ENCODE measurements at places on chromosomes 2 and 18.

- no peak for DNase-seq
Measured at GRCh38 chr18:34611904-34612303, 98.2 kb upstream of the DTNA start.

GRCh38 chr2:36569267-36569856 lies 28.6 kb downstream of the FEZ2 start:
- no peak for DNase-seq

DNA sequence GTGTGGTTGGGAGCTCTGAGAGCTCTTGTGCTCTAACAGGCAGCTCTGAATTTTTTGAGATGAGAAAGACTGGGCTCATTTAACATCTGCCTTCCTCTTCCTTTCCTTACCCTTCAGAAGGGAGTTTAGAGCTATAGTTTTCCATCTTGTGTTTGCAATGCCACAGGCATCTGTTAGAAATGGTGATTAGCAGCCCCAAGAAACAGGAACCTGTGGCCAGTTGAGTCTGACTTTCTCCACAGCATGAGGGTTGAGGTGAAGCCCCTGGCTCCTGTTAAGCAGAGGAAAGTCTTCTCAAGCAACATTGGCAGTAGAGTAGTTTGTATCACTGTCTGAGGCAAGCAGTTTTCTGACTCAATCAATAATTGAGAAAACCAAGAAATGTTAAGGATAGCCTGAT lies 577.4 kb downstream of the ZEB2 start:
- DNase-seq: no peak

DNA sequence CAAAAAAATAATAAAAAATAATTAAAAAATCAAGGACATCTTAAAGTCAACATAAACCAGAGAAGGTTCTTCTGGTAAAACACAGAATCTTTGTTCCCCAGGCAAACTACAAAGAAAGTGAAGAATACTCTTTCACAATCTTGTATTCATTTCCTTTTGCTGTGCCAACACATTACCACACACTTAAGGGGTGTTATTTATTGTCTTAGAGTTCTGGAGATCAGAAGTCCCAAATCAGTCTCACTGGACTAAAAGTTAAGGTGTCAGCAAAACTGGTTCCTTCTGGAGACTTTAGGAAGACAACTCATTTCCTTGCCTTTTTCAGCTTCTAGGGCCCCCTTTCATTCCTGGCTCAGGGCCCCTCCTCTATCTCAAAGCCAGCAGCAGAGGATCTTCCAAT lies 12.2 kb upstream of the CAB39 start:
- DNase-seq: peak; percentile 37

GRCh38 chr2:25371253-25372241 lies 29.8 kb upstream of the DNMT3A start:
- DNase-seq: no peak

DNA sequence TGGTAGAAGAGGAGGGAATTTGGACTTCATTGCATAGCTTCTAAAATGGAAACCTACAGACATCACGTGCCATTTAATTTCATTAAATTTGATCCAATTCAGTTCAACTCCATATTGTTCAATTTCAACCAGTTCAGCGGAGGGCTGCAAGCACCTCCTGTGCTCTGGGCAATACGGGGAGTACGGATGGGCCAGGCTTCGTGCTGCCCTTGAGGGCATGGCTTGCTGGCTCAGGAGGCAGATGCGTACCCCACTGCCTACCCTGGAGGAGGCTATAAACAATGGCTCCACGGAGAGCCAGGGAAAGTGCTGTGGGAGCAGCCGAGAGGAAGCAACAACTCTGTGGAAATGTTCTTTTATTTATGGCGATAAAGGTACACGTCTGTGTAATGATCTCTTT lies 261.8 kb downstream of the DCDC2C start:
- DNase-seq: no peak

- DNase-seq: peak; percentile 99
Measured at GRCh38 chr18:22826726-22827125, 106.4 kb upstream of the RBBP8 start.

GRCh38 chr18:67179726-67180125 lies 336.8 kb downstream of the DSEL start:
- no peak for DNase-seq

GRCh38 chr2:120631724-120632123 lies 103.9 kb upstream of the GLI2 start:
- no peak for DNase-seq

DNA sequence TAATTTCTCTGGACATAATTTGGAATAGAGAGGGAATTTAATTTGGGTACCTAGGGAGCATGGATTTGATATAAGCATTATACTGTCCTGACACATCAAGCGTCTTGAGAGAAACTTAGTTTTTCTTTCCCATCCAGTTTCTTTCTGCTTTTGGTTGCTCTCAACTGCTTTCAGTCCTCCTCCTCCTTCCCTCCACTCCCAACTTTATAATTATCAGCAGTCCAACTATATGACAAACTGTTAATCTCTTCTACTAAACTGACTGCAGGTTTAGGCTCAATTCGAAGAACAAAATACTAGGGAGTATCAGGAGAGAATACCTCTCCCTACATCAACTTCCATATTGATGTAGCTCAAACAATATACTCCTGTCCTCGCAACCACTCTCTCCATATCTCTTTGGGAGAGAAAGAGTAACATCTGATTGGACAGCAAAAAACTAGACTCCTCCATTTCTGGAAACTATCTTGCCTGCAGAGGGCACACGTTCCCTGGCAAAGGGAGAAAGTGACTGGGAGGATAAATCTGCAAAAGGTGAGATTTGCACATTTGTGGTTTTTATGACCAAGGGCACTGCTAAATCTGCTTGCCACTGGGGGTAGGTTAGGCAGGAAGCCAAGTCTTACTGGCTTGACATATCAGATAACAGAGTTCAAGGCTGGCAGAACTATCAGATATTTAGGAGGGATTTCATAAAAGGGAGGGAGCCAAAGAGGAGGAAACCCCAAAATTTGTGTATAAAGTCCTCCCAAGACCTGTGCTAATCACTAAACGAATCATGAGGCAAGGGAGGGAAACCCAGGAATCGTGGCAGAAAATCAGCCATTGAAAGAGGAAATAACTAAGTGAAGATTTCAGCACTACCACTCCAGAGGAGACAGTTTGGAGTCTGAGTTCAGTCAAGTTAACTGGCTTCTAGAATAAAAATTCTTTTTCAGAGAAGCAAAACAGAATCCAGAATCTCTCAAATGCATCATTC lies 40.0 kb downstream of the ICA1L start:
- DNase-seq: peak; percentile 64

- DNase-seq: no peak
Measured at GRCh38 chr2:67164771-67165522, 232.2 kb upstream of the ETAA1 start.
